ENCODE measurements at places on chromosomes 11 and 22.

DNA sequence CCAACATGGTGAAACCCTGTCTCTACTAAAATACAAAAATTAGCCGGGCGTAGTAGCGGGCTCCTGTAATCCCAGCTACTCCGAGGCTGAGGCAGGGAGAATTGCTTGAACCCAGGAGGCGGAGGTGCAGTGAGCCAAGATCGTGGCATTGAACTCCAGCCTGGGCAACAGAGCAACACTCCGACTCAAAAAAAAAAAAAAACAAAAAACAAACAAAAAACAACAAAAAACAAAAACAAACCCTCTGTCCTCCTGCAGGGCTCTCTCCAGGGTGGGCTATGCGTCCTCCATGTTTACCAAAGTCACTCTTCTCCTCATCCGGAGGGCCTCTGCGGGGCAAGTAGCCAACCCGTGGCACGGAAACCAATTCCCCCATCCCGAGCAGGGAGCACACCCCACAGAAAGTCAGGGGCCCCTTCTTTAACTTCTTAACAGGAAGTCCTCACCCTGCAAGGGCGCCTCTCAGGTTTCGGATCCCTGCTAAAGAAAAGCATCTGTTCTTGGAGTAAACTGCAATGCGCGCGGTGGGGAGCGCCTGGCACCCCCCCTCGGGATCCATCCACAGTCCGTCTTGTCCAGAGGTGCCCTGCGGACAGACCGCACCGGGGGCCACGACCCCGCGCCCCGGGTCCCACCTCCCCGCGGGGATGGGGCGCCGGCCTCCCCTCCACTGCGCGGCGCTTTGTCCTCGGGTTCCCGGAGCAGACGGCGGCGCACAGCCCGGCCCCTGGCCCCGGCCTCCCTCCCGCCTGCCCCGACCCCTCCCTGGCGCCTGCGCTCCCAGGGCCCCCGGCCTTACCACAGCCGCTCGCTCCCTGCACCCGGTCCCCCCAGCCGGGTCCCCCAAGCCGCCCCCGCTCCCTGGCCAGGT lies 712 bp downstream of the CERK start:
- peak; percentile 66 for DNase-seq

DNA sequence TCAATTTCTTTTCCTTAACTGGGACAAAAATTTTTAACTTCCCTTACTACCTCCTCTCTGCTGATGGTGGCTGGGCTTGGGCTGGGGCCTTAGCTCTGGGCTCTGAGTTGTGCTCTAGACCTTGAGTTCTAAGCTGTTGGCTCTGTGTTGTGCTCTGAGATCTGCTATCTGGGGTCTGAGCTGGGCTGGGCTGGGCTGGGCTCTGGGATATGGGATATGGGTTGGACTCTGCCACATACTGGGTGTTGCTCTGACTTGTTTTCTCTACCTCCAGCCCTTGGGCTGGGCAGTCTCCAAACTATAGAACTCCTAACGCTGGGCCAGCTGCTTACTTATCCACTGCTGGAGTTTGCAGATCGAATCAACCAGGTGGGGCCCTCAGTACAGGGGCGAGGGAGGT lies 41.9 kb downstream of the DNHD1 start:
- no peak for DNase-seq

- no peak for DNase-seq
Measured at GRCh38 chr11:117468888-117469287, 141.2 kb downstream of the CEP164 start.

- DNase-seq = no peak
Measured at GRCh38 chr11:6258571-6259081, 1.0 kb upstream of the CCKBR start.

DNA sequence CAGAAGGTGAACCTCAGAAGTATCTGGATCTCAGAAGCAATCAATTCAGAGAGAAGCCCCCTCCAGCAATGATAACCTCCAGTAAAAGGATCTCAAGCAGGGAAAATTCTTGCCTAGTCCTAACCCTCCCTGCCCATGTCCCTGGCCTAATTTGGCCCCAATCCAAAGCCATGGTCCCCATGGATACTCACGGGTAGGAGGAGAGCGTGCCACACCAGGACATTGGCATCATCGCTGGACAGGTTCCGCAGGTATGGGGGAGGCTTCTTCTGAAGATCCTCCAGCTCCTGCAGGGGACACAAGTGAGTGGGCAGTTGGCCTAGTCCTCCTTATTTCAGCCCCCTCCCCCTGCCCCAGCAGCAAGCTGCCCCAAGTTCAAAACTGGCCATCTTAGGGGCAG lies 7.3 kb downstream of the UBE2L6 start:
- no peak for DNase-seq

- no peak for DNase-seq
Measured at GRCh38 chr11:58637371-58637770, 14.9 kb downstream of the CNTF start.

GRCh38 chr11:73155102-73155501 lies 13.0 kb upstream of the FCHSD2 start:
- DNase-seq = no peak

GRCh38 chr11:62923601-62924411 lies 2.6 kb upstream of the CHRM1 start:
- no peak for DNase-seq
